ENCODE measurements at places on chromosomes 2 and 18.

DNA sequence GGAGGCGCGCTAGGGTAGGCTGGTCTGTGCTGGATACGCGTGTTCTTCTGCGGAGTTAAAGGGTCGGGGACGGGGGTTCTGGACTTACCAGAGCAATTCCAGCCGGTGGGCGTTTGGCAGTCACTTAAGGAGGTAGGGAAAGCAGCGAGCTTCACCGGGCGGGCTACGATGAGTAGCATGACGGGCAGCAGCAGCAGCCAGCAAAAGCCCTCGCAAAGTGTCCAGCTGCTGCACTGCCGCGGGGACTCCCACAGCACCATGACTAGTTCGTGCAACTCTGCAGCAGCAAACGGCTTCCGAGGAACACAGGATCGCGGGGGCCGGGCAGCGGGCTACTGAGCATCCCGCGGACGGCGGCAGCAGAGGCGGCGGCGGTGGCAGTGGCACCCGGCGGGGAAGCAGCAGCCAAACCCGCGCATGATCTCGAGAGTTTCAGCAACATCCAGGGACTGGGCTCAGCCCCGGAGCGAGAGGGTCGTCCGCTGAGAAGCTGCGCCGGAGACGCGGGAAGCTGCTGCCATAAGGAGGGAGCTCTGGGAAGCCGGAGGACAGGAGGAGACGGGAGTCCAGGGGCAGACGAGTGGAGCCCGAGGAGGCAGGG lies 368 bp downstream of the TMEFF2 start:
- DNase-seq, result peak; percentile 4

DNA sequence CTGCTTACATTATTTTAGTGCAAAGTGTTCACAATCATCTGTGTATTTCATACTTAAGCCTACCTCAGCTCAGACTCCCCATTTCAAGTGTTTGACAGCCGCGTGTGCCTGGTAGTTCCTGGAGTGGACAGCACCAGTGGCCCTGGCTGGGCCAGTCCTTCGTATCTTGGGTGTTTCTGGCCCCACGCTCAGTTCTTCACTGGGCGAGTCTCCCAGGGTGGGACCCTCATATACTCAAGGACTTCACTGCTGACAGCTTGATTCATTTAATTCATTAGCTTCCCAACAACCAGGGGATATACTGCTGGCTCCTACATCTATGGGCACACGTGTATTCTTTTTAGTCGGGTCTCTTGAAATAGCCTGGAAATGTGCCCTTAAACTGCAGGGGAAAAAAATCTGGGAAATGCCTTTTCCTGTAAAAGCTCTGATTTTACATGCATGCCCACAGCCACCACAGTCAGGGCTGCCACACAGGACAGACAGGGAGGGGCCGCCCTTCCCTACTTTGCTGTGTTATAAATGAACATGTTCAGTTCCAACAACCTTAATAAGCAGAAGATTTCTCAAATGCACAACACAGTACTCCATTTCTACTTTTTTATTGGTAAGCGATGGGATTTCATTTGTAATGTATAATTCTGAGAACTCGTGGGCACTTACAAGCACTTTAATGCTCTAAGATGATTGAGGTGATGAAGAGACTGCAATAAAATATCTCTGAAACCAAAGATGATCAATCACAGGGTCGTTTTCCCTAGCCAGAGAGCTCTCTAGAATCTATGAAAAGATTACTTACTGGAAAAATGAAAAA lies 205.5 kb upstream of the REV1 start:
- DNase-seq, result no peak

- DNase-seq, result no peak
Measured at GRCh38 chr18:45626330-45627203, 11.3 kb downstream of the SLC14A2 start.

- DNase-seq, result no peak
Measured at GRCh38 chr18:35348001-35348400, 3.8 kb upstream of the ZNF24 start.

- no peak for DNase-seq
Measured at GRCh38 chr2:136010126-136010525, 24.7 kb upstream of the DARS1 start.

- DNase-seq, result no peak
Measured at GRCh38 chr2:104431701-104432121, 422.2 kb upstream of the POU3F3 start.

GRCh38 chr2:96147593-96148201 lies 2.5 kb upstream of the DUSP2 start:
- no peak for DNase-seq

DNA sequence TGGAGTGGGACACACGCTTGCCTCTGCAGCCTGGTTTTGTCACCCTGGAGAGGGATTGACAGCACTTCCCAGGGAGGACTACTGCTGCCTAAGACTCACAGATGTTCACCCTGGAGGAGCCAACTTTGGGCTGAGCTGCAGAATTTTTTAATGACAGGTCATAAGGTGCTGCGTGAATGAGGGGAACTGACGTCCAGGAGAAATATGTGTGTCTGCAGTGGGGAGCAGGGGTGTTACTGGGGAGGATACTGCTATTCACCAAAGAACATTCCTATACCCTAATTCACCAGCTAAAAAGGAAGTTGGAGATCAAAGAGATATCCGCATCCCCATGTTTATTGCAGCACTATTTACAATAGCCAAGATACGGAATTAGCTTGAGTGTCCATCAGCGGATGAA lies 144.4 kb downstream of the MGAT5 start:
- DNase-seq, result no peak

DNA sequence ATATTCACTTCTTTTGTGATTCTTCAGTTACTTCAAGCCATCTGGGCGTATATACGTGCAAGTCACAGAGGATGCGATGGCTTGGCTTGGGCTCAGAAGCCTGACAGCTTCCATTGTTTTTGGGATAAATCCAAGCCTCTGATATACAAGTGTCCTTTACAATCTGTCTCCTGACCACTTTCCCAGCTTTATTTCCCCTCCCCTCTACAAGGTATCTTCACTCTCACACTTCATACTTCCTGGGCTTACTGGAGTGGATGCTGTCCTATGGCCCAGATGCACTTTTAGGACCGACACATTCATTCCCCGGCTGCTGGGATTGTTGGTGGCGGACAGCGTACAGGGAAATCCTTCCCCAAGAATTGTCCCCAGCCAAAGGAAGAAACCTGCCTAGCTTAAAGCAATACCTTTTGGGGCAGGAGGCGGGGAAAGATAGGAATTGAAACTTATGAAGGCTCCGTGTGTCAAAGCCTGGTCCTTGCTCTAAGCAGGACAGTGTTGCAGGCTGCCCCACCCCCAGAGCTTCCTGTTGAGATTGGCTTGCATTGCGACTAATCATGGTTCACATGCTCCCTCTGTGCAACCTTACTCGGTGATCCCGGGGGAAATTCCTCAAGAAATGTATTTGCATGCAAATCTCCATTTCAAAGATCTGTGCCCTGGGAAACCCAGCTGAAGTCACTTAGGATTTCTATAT lies 802.9 kb upstream of the ID2 start:
- no peak for DNase-seq

DNA sequence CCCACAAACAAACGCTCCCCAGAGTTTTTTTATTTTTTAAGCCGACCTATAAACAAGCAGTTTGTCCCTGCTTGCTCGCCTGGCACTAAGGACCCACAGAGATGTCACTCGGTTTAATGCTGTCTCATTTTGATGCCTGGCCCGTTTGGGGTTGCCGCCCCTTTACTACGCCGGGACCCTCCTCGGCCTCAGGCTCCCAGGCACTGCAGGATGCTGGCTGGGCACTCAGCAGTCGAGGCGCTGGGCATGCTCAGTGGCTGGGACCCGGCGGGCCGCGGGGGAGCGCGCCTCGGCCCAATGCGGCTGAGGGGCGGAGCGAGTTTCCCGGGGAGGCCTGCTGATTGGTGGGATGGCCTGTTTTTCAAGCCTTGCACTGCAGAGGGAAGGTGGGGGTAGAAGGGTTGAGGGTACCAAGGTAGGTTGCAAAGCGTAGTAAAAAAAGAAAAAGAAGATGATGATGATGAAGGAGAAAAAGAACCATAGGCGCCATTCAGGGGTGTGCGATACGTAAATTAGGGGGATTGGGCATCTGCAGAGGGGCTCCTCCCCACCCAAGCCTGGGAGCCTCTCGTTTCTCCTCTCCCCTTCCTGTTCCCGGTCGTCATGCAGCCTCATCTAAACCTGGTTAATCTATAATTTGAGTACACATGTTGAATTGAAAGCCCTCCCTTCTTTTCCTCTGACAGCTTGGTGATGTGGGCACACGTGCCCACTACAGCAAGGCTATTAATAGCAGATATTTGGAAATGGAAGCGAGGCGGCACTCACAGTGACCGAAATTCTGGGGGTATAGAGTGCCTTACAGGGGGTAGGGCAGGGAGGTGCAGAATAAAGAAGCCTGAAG lies 1.5 kb upstream of the IRS1 start:
- DNase-seq, result peak; percentile 80

- DNase-seq, result no peak
Measured at GRCh38 chr2:138516030-138516704, 14.6 kb downstream of the SPOPL start.

DNA sequence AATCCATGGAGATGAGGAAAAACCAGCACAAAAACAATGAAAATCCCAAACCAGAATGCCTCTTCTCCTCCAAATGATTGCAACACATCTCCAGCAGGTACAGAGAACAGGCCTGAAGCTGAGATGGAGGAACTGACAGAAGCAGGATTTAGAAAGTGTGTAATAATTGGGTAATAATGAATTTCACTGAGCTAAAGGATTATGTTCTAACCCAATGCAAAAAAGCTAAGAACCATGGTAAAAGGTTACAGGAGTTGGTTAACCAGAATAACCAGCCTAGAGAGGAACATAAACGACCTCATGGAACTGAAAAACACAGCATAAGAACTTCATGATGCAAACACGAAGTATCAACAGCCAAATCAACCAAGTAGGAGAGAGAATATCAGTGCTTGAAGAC lies 13.7 kb upstream of the SERPINB11 start:
- DNase-seq, result no peak

- no peak for DNase-seq
Measured at GRCh38 chr2:49162151-49162550, 7.8 kb upstream of the FSHR start.

Measured in stimulated activated CD8-positive, alpha-beta memory T cell treated with anti-CD3 and anti-CD28 coated beads, Interleukin-7, amount 100 ng/mL, for 48 hours (primary cell).